Left kidney (tissue), 8 donors: ENCODE measurements at places on chromosomes 5 and 9.

DNA sequence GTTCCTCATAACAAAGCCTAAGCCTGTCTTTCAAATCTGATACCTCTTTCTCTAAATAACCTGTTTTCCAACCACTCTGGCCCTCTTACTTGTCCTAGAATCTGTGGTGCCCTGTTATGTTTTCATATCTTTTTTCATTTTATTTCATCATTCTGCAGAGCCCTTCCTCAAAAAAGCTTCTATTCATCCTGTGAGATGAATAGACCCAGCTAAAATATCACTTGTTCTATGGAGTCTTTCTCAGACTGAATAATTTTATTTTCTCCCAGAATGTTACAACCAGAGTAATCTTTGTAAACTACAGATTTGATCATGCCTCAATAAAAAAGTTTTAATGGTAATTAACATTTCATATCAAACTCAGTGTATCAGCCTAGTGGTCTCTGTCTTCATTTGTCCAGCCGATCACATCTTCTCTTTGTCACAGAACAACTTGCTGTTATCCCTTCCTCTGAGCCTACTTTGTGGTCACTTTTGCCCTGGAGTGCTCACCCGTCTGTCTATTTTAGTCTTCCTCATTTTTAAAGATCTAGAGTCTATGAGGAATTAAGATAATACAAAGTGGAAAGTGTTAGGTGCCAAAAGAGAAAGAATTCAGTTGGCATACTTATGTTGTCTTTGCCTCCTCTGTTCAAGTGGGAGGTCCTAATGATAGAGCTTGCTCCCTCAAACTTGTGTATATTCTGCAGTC lies 77.8 kb downstream of the ZCCHC7 start:
- no peak for DNase-seq

- DNase-seq, result no peak
Observed at GRCh38 chr9:37566716-37567115, 9.5 kb downstream of the FBXO10 start.

DNA sequence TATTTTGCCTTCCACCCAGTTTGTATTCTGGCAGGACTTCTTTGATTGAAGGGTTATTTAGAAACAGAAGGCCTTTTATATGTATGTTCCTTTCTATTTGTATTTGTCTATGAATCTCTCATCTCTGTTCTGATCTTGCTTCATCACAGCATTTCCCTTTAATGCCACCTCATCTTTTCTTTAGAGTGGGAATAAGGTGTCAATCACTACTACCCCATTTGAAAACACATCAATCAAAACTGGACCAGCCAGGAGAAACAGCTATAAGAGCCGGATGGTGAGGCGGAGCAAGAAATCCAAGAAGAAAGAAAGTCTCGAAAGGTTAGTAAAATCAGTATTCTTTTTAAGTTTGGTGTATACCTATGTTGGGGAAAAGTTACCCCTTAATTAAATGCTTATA lies 36.3 kb downstream of the CD180 start:
- no peak for DNase-seq

- DNase-seq, result no peak
Observed at GRCh38 chr5:3452622-3453021, 143.0 kb upstream of the IRX1 start.

DNA sequence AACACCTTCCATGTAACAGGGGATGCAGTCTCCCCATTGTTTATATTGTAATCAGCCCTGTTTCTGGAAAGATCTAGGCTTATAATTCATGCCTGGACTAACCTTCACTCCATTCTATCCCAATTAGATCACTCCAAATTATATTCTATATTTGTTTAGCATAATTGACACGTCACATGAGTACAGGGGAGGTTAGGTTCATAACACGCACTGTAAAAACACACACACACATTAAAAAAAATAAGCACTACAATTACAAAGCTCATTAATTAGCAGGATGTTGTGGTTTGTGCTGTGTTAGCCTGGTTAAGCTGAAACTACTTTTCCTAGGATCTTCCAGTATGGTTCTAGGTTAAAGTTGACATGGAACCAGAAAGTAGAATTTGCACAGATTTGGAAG lies 126.0 kb downstream of the MLLT3 start:
- no peak for DNase-seq

DNA sequence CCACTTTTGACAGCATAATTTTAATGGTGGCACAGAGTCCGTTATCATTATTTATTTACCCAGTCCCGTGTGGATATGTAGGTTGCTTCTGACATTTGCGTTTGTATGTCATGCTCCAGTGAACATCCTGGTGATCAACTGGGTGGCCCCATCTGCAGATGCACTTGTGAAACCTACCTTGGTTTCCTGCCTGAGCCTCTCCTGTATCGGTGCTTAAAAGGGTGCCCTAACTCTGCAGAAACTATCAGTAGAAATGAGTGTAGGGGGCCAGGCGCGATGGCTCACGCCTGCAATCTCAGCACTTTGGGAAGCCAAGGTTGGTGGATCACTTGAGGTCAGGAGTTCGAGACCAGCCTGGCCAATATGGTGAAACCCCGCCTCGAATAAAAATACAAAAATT lies 92.1 kb upstream of the IER5L start:
- no peak for DNase-seq

DNA sequence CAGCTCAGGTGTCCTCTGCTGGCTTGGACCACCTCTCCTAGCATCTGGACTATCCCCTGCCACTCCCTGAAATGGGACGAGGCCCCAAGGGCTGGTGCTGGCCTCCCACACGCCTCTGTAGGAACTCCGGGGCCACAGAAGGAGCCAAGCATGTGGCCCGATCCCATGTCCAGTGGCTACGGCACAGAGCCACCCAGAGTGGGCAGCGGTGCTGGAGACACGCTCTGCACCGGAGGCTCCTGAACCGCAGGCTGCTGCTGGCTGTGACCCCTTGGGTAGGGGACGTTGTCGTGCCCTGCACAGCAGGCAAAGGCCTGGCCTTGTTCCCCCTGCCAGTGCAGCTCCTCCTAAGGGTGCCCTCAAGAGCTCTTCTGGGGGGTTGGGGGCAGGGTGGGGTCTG lies 6.4 kb upstream of the CARD9 start:
- DNase-seq, result no peak

- no peak for DNase-seq
Observed at GRCh38 chr5:100802208-100802607, 100.9 kb downstream of the ST8SIA4 start.

- DNase-seq, result no peak
Observed at GRCh38 chr5:144247131-144247530, 76.5 kb downstream of the KCTD16 start.

DNA sequence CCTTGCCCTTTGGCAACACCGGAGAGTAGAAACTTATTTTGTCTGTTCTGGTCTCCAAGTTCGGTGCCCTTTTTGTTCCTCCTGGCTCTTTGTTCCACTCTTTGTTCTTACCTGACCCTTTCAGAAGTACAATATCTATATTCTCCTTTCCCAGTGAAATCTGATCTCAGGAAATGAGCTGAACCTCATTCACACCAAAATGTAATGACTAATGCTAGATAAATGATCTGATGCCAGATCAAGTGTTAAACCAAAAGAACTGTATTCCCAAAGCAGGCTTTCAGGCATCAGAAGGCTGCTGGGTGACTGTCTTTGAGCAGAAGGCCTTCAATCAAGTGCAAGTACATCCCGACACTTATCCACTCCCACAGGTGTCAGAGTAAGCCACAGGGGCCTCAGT lies 156.4 kb downstream of the SPOCK1 start:
- DNase-seq, result no peak

DNA sequence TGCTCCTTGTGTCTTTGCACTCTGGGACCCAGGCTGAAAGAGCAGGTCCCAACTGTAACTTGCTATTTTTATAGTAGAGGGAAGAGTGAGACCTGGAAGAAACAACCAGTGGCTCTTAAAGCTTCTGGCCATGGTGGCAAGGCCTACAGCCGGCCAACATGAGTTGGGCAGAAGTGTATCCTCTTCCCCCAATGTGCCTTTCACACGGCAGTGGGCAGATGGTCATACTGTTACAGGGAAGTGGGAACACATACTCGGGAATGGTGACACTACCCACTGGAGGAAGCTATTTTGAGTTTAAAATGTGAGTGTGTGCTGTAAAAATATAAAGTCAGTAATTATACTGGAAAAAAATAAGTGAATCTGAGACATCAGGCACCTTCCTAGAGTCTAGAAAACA lies 116.0 kb downstream of the MVB12B start:
- DNase-seq, result no peak
